Stimulated activated CD8-positive, alpha-beta memory T cell treated with anti-CD3 and anti-CD28 coated beads, Interleukin-15, amount 100 ng/mL, for 1 hour (primary cell): ENCODE measurements at places on chromosomes 5 and 9.

DNA sequence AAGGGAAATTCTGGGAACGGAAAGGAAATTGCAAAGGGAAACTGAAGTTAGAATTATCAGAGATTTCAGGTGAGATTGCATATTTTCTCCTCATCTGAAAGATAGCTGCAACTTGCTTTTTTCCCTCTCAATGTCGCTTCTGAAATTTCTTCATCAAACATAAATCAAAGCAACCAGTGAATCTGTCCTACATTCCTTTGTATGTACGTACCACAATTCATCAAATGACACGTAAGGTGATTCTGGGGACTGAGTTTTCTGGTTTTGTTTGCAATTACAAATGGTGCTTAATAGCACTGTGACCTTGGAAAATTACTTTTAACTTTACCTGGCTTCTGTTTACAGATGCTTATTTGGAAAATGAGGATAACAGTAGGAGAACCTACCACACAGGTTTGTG, 21.9 kb upstream of the CNOT6 start:
- DNase-seq, result no peak

DNA sequence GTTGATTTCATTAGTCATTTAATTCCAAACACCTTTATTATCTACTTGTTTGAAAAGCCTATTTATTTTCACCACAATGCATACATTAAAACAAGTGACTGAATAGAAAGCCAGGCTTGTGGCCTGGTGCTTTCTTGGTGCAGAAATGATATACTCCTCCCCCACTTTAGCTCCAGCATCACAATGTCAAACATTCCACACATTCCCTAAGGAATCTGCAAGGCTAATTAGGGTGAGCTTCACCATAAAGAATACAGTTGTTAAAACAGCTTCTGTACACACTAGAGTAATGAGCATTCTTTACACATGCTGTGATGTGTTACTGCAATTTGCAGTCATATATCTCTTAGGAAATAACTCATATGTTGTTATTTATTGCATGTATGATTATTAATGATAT, 705.7 kb downstream of the CETN3 start:
- no peak for DNase-seq

DNA sequence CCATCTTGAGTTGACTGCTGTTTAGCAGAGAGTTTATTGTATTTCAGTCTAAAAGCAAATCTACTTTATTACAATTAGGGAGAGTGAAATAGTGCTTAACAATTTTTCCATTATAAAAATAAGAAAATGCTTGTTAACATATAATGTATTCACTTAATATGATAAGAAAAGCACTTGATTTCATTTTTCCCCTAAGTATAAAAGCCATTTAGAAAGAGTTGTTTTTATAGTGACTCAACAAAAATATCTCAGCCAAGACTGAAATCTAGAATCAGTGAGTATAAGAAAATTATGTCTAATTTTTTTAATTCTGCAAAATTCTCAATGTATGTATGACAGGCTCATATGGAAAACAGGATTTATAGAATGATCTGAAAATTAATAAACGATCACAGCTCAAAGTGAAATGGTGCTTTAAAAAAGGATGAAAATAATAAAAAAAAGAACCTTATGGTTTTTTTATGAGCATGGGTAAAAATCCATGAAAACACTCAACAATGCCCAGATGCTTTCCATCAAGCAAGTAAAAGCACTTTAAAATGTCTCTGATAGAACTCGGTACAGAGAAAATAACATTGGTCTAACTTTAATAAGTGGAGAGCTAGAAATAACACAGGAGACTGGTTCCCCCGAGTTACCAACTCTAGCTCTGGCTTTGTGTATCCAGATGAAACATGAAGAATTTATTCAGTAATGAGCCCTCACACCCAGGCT, 1057.8 kb upstream of the WWC1 start:
- no peak for DNase-seq

- no peak for DNase-seq
These were observed 33.8 kb downstream of the RCL1 start for GRCh38 chr9:4826417-4827166.

DNA sequence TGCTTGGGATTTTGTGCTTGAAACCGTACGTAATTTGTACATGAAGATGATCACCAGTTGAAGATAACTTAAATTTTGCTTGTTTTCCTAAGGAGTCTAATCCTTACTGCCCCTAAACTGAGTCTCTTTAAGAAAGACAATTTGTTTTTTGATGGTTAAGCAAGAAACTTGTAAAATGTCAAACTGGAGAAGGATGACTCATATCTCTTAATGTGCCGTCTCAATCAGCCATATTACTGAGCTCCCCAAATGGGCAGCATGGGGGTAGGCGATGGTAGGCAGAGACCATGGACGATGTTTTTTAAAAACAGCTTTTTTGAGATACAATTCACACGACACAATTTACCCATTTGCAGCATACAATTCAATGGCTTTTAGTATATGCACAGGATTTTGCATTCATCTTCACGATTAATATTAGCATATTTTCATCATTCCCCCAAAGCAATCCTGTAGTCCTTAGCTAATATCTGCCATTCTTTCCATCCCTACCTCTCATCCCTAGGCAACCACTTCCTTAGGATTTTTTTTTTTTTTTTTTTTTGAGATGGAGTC, 14.3 kb downstream of the ARHGAP26 start:
- no peak for DNase-seq

- no peak for DNase-seq
These were observed 811 bp upstream of the ARRDC3 start for GRCh38 chr5:91383956-91384300.

DNA sequence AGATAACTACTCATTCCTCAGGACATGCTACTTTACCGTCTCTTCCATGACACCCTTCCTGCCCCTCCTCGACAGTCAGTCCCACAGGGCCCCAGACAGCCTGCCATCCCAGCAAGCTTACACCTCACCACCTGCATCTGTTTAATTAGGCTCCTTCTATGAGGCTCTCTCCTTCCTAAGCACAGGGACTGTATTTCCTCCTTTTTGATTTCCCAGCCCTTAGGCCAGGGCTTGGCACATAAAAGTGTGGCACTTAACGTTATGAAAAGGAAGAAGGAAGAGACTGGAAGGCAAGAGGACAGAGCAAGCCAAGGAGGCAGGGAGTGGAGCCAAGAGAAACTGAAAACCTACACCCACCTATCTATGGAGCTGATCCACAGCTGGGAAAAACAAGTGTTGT, 146.8 kb downstream of the SIL1 start:
- DNase-seq, result no peak

DNA sequence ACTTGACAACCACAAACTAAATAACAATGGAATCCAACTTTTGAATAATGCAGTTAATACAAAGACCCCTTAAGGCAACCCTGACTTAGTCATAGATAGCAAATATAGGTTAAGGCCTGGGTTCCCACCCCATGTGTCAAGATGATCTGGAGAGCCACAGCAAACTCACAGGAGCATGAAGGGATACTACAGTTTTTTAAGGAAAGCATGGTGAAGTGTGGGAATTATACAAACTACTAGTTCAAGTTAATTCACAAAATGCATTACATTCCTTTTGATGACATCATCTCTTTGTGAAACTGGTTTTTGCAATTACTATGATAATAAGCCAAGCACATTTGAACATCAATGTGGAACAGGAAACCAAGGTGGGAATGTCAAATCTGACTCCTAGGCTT, 50.6 kb downstream of the LHFPL2 start:
- DNase-seq, result no peak

- DNase-seq, result peak; percentile 64
These were observed at the start of gene HEXB for GRCh38 chr5:74684900-74685851. Gene HEXB (plus strand): TSS chr5:74685233. CDS start chr5:74685261, 28 bp downstream.

DNA sequence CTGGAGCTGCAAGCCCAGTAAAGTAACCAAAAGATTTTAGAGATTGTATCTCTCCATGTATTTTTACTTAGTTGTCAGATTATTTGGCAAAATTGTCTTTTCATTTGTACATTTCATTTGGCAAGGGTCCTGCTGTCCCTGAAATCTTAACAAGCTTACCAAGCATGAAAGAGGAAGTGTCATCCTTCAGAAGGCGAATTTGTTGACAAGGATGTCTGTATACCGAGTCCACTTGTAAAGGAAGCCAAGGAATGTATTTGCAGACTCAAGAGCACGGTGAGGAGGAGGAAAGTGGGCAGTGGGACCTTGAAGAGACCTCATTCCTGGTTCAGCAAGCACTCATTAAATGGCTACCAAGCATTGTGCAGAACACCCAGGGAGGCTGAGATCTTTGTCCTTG, 7.5 kb upstream of the OTULINL start:
- no peak for DNase-seq

DNA sequence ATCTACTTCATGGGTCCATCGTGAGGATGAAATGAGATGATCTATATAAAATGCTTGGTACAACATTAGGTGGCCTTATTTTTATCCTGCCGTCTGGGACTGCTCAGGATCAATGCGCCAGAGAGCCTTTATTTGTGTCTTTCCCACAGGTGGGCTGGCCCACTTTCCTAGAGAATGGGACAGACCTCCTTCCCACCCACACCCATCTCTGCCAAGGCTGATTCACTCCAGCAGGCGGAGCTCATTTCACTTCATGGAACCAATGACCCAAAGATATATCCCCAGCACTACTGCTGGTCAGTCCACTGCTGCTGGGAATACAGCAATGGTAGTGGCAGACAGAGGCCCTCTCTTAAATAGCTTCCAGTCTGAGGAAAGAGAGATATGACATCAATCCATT, 35.7 kb downstream of the TGFBI start:
- no peak for DNase-seq

- DNase-seq, result no peak
These were observed 87.7 kb upstream of the PTPN3 start for GRCh38 chr9:109585796-109586195.

DNA sequence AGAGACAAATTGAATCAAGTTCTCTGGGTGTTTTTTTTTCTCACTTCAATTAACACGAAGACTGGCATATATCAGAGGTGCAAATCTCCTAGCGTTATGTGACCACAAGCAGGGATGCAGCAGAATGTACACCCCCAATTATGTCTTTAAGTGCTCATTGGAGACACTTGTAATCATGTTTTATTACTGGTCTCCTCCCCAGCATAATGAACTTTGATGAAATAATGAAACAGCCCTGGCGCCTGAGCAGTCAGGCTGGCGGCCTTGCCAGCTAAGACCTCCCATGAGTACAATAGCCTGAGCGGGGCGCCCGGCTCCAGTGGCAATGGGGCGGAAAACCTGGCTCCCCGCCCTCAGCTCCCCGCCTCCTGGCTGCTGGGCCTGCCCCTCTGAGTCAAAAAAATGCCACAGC, 209.4 kb upstream of the MSX2 start:
- DNase-seq, result no peak

- no peak for DNase-seq
These were observed 159.8 kb downstream of the PAX5 start for GRCh38 chr9:36874261-36874660.

- no peak for DNase-seq
These were observed 70.7 kb upstream of the RANBP6 start for GRCh38 chr9:6086006-6086655.

- no peak for DNase-seq
These were observed 21.0 kb upstream of the SMARCA2 start for GRCh38 chr9:1994180-1994579.

DNA sequence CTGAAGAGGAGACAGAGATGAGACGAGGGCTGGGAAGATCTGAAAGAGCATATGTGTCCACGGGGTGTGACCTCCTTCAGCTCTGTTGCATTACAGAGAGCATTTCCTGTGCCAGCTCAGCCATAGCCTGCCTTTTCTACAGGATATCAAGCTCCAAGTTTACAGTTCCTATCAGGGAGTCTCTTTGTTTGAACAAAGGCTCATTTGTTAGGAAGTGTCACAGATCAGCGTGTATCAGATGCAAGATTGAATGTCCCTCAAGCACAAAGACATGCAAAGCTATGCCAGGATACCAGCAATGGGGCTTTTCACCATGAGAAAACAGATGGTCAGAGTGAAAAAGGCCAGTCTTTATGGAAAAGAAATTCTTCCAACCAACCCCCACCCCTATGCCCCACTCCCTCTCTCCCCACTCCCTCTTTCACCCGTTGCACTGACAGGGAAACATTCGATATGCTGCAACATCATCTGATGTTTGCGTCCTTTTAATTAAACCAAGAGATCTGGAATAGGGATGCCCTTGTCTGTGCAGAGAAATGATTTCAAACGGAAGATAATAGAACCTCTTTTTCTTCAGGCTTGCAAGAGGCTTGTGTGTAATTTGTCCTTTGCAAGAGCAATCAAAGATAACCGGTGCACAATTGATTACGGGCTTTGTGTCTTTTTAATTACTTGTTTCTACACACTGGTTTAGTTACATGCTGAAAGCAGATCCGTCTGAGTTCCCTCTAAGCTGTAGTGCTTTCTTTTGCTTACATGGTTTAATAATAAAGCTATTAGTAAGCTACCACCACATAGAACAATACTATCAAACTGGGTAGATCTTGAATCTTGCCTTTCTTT, 263.1 kb upstream of the RGMB start:
- DNase-seq, result no peak

DNA sequence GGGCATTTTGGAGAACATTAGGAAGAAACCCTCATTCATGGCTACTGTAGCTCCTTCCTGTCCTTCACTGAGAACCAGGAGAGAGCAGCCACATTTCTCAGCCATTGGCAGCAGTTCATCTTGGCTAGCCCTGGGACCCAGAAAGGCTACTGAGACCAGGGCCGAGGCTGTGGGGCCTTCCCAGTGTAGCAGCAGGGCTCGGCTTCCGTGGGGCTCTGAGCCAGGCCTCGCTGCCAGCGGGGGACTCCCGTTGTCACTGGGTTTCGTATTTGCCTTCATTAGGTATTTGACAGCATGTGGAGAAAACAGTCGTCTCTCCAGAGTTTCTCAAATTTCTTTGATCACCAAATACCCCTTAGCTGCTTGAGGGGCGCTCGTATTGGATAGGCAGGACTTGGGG, 37.3 kb upstream of the PRDM12 start:
- DNase-seq, result no peak

DNA sequence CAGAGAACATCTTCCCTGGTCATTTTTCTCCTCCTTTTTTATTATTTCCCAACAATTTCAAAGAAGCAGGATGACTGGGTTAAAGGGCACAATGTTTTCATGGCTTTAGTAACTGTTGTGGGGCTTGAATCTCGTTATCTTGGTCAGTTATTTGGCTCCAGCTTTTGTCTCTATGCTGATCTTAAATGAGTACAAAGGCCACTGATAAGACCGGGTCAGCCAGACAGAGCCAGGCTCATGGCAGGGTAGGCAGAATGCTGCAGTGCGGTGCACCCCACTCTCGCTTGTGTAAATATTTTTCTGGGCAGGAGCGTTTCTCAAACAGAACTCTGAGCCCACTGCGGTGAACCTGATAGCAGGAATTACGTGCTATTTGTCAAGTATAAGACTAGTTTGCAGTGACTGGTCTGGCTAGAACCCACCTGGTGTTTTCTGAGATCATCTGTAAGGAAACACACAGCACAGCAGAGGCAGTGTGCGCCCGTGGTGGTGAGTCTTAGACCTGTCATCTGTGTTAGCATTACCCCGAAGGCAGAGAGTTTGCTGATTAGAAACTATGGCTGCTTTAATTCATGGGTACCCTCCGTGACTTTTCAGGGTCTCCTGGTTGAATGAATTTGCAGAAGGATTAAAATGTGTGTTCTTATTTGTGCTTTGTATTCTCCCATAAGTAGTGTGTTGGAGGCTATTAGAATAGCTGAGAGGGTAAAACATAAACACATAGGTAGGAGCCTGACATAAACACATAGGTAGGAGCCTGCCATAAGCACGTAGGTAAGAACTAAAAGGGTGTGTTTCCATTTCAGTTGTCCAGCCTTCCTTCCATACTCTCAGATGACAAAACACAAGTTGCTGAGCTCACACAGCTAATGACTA, 158.6 kb upstream of the DMRT1 start:
- DNase-seq, result no peak
